Fibroblast of skin of left biceps (primary cell): ENCODE measurements at places on chromosomes 5 and 9.

- no peak for DNase-seq
These were observed 73.5 kb downstream of the EFNA5 start for GRCh38 chr5:107597247-107597646.

GRCh38 chr5:117863586-117864296, 1124.6 kb downstream of the DTWD2 start:
- DNase-seq = no peak

- no peak for DNase-seq
These were observed 238.2 kb upstream of the ADAMTS16 start for GRCh38 chr5:4901924-4902323.

DNA sequence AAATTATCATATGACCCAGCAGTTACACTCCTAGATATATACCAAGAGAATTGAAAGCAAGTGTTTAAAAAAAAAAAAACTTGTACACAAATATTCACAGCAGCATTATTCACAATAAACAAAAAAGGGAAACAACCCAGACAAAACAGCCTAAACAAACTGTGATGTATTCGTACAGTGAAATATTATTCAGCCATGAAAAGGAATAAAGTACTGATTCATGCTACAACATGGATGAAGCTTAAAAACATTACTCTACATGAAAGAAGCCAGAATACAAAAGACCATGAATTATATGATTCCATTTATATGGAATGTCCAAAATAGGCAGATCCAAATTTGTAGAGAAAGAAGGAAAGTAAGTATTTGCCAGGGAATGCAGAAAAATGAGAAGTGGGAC, 161.1 kb downstream of the CWC27 start:
- DNase-seq = no peak

GRCh38 chr5:135534609-135535419, 950 bp downstream of the NEUROG1 start:
- no peak for DNase-seq

DNA sequence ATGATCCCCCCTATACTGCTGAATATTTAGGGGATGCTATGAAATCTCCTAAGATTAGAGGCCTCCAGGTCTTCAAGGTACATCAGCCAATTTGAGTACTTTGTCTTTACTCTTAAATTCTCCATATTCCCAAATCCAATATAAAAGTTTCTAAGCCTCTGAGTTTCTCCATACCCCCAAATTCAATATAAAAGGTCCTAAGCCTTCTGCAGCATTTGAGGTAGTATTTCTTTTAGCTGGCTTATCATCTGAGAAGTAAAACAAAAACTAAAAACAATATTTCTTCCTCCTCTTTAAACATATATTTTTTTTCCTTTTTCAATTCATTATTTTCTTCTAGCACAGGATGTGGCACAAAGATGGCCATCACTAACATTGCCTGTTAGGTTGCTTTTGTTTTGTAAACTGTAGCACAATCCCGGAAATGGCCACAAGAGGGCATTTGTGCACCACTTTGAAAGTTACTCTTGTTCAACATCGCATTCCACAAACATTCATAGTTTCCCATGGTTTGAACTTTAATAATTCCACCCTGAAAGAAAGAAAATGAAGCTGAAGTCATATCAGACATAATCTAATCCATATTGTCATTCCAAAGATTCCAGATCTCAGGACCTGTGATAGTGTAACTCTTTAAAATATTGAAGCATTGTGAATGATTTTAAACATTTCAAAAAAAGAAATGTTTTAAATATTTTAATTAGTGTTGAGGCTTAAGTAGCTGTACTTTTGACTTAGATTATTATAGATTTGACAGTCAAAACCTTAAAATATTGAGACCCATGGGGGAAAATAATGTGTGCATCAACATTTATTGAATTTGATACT, 21.0 kb upstream of the SCGB3A2 start:
- DNase-seq = peak; percentile 18

DNA sequence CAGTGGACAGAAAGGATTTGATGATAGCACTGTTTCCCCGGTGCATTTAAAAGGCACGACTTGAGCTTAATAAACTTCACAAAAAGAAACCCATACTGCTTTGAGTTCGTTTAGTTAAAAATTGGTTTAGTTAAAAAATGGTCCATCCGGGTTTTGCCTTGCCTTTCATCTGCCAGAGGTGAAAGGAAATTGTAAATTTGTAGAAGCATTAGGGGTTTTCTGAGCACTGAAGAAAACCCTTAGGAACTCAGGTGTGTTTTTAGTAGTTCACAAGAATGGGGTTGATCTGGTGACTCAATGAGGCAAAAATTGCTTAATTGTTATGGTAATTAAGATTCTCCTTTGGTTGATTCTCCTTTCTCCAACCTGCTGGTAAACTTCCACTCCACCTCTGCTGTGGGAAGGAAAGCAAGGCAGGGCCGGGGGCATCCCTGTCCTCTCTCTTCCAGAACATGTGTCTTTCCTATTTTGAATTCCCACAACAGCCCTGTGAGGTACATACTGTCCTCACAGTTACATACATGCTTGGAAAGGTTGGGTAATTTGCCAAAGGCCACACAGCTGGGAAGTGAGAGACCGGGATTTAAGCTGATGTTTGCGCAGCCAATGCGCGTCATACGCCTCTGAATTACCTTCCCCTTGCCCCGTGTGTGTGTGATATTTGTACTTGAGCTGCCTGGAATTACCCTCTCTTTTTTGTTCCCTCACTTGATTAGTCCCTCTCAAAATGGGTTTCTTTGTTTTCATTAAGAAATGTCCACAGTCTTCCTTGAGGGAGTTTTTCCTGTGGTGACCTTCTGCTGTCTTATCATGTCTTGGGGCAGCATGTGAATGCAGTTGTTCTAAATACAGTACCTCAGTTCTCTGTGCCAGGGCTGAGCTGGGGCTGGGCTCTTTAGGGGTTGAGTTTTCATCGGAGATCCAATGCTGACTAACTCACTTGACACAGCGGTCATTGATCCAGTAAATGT, 94.4 kb downstream of the ARHGAP26 start:
- DNase-seq = no peak

- no peak for DNase-seq
These were observed 1.9 kb upstream of the PURA start for GRCh38 chr5:140111859-140112551.

DNA sequence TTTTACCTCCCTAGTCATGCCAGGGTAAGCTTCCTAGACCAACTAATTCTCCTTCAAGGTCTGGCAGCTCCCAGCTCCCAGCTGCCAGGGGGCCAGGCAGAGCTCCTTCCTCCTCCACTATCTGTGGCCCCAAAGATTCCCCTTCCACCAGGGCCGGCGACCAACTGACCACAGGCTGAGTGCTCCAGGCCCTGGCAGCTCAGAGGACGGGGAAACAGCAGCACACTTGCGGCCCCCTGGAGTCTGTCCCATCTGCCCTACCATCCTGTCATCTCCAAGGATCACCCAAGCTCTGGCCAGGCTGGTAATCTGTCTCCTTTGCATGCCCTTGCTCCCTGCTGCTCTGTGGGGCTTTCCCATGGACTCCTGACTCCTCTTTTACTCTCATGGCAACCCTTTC, 31.2 kb upstream of the BASP1 start:
- DNase-seq = no peak

DNA sequence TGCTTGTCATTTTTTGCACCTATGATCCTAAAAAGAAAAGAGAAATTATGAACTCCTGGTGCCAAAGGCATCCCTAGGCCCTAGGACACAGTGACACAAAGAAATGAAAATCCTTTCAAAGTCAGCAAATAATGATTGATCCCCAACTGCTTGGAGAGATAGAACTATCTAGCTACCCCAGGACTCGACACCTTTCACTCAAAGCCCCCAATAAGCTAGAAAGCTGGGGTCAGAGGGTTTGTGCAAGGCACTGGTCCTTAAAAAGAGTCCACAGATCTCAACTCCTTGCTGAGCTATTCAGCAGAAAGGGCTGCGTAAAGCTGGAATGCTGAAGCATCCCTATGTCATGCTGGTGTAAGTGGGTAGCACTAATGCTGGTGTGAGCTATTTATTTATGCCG, 31.8 kb upstream of the MAP1B start:
- no peak for DNase-seq

DNA sequence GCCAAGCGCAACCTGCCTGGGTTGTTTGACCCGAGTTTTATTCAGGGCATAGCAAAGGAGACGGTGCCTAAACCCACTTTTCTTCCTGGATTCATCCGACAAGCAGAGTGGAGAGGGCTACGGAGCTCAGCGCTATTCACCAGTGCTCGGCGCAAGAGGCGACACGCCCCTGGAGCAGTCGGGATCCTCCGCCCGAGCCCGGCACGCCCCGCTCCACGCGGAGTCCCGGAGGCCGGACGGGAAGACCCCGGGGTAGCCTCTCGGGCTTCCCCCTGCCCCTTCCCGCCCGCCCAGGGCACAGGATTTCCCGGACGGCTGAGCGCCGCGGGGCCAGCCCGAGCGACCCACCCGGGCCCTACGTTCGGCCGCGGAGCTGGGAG, 427 bp downstream of the SERINC5 start:
- no peak for DNase-seq

- DNase-seq = no peak
These were observed 32.5 kb downstream of the GRAMD2B start for GRCh38 chr5:126455728-126456127.

DNA sequence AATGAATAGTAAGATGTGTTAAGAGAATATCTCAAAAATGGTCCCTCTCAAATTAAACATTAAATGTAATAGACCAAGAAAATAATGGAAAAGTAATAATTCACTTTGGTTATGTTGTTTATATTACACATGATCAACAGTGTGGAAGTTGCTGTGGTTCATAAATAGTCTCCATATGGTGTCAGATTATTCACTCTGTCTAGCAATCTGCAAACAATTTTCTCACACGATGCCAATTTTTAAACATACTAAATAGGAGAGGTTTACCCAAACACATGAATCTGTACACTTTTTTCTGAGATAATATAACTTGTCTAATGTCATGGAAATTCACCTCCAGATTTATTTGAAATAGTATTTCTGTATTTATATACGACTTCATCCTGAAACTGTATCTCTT, 217.4 kb upstream of the FBXL7 start:
- DNase-seq = no peak

- DNase-seq = no peak
These were observed 12.4 kb downstream of the NFIL3 start for GRCh38 chr9:91411096-91411771.

DNA sequence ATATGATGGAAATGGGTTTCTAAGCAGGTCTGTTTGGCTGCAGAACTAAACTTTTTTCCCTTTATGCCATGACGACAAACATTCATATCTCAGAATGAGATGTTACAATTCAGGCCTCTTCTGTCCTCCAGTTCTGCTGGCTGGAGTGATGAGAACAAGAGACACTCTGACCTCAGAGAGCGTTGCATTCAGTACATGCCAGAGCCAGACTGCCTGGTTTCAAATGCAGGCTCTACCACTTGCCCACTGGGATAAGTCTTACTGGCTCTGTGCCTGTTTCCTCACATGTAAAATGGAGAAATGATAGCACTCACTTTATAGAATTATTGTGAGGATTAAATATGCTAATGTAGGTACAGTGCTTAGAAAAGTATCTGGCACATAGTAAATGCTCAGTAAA, 24.8 kb upstream of the TOMM5 start:
- no peak for DNase-seq

GRCh38 chr5:6253281-6253680, 125.1 kb downstream of the MED10 start:
- no peak for DNase-seq

DNA sequence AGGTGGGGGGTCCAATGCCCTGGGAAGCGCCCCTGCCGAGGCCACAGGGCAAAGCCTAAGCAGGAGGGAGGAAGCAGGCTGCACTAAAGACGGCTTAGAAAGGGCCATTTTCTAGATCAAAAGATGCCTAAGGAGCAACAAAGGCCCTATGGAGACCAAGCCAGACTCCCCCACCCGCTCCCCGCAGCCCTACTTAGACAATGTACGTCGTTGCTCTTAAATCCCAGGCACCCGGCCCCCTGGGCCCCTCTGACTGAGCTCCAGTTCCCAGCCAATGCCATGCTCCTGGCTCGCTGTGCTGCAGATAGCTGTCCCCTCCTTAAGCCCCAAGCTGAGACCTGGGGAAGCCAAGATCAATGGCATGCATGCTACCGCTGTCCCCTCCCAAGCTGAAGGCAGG, 10.3 kb downstream of the IPPK start:
- DNase-seq = no peak

DNA sequence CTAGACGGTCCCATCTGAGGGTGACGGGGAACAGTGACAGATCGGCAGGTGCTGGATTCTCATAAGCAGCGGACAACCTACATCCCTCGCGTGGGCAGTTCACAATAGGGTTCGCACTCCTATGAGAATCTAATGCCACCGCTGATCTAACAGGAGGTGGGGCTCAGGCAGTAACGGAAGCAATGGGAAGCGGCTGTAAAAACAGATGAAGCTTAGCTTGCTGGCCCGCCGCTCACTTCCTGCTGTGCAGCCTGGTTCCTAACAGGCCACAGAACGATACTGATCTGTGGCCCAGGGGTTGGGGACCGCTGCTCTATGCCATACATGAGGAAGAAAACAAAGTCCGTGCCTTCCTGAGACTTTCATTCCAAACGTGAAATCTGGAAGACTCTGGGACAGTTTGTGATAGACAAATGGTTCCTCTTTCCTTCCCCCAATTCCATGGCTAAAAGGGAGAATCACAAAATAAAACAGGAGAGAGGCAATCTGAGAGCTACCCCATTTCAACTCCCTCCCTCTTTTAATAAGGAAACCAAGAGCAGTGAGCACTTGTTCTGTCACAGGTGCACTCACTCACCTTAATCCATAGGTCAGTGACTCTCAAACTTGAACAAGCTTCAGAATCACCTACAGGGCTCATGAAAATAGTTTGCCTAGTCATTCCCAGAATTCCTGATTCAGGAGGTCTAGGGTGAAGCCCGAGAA, 12.1 kb downstream of the PDCL start:
- no peak for DNase-seq

DNA sequence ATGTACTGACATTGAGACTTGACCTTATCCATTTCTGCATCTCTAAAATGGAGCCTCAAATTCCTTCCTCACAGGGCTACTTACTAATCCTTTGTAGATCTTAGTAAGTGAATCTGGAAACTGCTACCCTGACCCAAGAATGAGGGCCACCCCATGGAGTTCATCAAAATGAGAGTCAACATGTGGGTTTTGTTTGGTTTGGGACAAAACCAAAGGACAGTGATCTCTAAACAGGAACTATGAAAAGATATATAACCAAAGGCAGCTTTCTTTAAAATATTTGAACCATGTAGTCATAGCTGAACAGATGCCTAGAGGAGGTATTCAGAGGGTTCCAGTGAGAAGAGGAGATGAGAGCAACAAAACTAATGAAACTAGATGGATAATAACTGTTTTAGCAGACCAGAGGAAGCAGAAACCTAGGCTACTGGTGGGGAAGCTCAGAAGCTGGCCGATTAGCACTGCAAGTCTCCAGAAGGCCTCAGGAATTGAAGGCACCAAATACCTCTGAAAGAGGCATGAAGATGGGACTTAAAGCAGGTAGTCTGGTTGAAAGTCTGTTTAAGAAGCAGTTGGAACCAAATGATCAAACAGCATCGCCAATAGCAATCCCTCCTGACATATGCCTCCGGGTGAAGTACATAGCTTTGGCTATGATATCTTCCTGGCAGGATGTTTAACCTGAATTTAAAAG, 45.8 kb downstream of the THOC3 start:
- peak; percentile 92 for DNase-seq

DNA sequence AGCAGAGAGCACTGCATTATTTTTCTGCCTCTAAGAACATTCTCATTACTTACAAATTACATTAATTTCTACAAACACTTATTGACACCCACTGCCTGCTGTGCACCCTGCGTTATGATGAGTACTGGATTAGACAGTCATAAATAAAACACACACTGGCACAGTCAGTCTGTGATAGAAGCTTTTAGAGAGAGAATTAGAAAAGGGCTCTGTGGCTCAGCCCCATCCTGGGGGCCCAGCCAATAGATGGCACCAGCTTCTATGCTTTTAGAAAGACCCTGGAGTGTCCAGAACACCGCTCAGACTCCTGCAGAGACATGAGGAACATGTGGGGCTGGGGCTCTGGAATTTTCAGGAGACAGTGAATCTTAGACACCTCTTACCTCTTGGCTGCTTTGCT, 61.0 kb upstream of the RAPGEF1 start:
- no peak for DNase-seq
